ENCODE measurements at places on chromosomes 4 and X.

GRCh38 chrX:133375615-133376340, 39.5 kb downstream of the GPC4 start:
- DNase-seq: no peak

DNA sequence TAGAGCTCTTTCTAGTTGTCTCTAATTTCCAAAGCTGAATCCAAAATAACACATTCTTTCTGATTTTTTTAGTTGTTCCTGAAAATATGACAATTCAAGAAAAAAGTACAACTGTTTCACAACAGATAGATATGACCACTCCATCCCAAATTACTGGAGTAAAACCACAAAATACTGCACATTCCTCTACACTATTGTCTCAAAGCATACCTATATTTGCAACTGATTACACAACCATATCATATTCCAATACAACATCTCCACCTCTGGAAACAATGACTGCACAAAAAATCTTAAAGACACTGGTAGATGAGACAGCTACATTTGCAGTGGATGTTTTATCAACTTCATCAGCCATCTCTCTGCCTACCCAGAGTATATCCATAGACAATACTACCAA, 43.6 kb downstream of the ADGRG4 start:
- no peak for DNase-seq

DNA sequence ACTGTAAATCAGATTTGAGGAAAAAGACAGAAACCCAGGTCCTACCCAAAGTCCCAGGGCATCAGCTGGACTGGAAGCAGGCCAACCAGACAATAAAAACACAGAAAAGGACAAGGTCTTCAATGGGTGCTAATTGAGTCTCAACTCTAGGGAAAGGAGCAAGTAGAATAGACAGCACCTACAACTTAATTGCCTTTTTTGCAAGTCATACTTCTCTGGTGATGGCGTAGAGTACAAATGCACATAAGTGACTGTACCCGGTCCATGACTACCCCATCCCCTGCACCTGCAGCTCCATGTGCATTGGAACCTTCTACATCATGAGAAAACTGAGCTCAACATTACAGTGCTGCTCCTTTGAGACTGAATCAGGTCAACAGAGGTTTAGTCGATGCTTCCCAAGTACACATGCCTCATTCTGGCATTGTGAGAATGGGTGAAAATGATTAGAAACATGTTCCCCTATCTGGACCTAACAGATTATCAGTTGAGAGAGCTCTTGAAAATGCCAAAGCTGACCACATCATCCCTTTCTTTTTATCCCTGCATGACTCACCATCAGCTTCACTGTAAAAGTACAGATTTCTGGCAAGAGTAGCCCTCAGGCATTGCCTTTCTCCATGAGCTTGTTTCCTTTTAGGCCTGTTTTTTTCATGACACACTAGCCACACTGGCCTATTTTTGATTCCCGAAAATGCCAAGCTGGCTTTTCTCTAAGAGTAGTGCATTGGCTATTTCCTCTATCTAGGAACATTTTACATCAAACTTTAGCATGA, 298.3 kb downstream of the HS3ST1 start:
- DNase-seq: no peak

DNA sequence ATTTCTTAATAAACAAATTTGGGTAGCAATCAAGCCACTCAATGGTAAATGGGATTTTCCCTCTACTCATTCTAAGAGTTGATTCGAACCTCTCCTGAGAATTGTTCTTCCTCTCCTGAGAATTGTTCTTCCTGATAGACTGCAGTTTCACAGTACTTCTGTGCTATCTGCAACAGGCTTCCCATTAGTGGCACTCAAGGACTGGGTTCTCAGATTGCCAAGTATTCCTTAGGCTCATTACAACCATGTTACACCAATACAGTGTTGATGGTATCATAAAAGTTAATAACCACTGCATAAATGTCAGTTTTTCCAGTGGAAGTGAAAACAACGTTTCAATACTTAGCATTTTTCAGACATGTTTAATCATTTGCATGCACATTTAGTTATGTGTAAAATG, 201.6 kb downstream of the FRMPD4 start:
- DNase-seq: no peak

- no peak for DNase-seq
Observed at GRCh38 chrX:55758033-55758432, 40.5 kb downstream of the RRAGB start.

DNA sequence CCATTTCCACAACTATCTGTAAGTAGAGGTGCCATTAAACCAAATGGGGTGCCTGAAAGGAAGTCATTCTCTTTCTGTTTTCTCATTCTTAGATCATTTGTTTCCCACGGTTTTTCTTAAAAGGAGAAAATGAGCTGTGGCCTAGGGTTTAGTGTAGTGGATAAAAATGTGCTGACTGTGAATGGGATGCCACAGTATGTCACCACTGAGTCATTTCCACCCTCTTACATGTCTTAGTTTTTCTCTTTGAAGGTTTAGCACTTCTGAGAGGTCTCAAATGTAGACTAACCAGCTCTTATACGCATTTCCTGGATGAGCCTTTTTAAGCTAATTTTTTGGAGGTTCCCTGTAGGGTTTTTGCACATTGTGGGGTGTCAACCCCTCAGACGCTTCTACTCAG, 244.5 kb upstream of the SPANXN1 start:
- no peak for DNase-seq

DNA sequence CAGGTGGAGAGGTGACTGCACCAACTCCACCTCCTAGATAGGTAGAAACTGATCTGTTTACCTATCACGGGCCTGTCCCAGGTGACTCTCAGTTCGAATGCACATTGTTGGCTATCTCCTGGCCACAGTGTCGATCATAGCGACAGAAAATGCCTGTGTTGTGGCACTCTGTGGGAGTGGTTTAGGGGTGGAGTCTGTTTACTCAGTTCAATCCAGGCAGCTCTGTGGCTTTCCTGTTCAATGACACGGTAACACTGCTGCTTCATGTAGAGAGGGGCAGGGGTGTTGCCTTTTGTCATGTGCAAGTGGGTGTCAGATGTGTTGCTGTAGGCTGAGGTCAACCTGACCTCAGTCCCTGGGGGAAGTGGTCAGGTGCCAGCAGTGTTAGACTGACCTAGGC, 1602.4 kb downstream of the TECRL start:
- DNase-seq: no peak

DNA sequence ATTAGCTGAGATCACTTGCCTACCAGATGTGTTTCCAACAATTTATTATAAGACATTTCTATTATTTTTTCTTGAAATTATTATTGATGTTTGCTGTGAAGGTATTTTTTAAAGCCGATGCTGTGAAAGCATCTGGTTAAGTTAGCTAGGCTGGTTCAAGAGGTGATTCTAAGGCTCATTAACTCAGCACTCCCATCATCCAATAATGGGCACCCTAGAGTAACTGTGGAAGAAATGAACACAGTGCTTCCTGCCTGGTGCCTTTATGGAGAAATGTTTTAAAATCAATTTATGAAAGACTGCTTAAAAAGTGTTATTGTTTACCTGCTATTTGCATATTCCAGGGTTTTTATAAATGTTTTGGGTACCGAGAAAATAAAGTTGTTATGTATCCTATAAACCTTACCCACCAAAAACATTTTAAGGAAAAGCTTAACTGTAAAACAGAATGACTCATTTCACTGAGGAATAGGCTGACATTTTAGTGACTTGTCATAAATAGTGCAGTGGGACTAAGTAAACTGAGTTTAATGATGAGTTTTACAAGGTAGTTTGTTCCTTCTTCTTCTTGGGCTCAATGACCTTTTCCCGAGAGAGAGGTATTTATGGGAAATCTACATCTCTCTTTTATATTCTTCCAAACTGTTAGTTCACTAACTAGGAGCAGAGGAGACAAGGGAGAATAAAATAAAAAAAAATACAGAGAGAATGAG, 310.0 kb upstream of the AADAT start:
- peak; percentile 43 for DNase-seq

- DNase-seq: no peak
Observed at GRCh38 chr4:136124251-136124745, 1408.0 kb downstream of the PCDH18 start.

GRCh38 chrX:129679901-129680300, 25.1 kb upstream of the APLN start:
- DNase-seq: peak; percentile 77

- peak; percentile 5 for DNase-seq
Observed at GRCh38 chr4:178293601-178294000, 851.4 kb upstream of the AGA start.

Measured in kidney tubule cell (primary cell).